ENCODE measurements at places on chromosomes 4 and X.

DNA sequence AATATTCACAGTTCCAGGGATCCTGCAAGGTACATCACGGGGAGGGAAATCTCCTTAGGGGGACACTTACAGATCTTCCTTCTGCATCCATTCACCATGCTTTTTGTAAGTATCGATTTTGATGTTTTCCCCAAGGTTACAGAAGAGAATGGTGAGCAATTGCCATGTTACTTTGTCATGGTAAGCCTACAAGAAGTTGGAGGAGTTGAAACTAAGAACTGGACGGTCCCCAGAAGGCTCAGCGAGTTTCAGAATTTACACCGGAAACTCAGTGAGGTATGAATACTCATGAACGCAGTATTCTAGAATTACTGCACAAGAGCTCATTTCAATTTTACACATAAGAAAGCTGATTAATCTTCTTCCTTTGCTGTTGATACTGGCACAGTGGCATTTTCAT, 53.9 kb downstream of the LRP2BP start:
- DNase-seq, result no peak

- DNase-seq, result no peak
Observed at GRCh38 chrX:10146346-10146745, 10.4 kb upstream of the CLCN4 start.

- no peak for DNase-seq
Observed at GRCh38 chr4:165207016-165207430, 338 bp upstream of the KLHL2 start.

DNA sequence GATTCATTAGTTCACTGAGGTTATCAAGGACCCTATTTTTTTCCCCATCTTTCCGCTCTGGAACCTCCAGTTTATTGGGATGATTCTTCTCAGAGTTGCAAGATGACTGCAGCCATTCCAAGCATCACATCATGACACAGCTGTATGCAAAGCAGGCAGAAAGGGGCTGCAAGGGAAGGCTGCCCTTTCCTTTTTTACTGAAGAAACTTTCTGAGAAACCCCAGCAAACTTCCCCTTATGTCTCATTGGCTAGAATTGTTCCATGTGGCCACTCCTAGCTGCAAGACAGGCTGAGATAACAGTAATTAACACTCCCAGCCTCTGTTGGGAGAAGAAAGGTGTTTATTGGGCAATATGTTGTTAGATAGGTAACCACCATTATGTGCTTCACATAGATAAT, 102.6 kb downstream of the SATL1 start:
- no peak for DNase-seq

DNA sequence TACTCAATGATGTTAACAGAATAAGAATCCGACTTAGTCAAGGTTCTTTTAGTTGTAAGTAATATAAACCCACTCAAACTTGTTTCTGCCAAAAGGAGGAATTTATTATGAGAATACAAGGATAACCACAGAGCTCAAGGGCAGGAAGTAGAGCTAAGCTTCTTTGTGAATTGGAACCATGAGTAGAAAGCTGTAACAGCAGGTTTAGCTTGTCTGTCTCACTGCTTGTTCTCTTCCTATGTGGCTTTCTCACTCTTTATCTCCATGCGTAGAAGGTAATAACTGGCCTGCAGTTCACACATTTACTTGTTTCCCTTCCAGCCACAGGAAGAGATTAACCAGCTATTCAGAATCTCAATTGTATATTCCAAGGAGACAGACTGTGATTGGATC, 378.3 kb downstream of the PPP1R2C start:
- no peak for DNase-seq

GRCh38 chr4:124526331-124526730, 186.2 kb downstream of the ANKRD50 start:
- DNase-seq, result no peak

GRCh38 chr4:183758758-183759447, 99.8 kb downstream of the TRAPPC11 start:
- DNase-seq, result no peak

DNA sequence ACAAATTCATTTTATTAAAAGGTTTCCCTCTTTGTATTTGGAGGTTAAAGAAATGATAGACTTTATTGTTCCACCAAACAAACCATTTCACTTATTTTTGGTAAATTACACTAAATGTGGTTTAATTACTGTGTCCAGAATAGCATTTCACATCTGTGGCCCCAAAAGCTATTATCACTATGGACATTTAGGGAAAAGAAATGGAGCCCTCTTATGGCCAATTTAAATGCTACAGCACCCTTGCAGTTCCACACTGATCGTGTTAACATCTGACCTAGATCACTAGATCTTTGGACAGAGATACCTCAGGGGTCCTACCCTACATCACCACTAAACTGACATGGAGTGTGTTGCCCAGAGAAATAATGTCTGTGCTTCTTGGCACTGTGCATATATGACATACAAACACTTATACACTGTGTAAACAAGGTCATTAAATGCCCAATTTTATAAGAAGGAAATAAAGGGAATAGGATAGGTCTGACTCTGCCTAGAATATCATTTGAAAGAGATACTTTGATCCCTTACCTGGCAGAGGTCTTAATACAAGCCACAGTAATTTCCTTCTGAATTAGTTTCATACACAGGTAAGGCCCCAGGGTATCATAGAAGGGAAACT, 163.9 kb downstream of the KDR start:
- no peak for DNase-seq

DNA sequence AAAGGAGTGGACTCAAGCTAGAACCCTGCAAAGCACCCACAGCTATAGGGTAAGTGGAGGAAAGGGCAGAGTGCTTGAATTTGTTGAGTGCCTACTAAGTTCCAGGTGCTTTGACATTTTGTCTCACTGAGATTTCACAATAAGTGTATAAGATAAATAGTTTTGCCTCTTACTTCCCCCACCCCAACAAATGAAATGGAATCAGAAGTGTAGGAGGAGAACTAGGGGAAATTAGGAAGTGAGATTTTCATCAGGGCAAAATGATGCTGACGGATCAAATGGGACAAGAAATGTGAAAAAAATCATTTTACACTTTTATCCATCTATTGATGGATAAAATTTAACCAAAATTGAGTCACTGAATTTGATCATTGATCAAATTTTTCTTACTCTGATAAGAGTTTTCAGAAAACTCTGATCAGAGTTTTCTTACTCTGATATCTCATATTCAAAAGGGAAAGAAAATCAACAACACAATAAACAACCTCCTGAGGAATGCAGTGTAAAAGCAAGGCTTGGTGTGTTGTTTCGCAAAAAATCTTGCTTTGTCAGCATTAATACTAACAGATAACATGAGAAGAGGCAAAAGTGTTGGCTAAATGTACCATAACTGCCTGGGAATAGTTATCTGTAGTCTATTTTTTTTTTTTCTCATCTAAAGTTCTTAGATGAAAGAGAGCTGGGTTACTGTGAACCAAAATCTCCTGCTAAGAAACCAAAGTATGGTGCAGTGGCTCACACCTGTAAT, 24.9 kb downstream of the PLAC8 start:
- DNase-seq, result no peak

GRCh38 chr4:112897543-112897942, 151.9 kb upstream of the ANK2 start:
- no peak for DNase-seq

- no peak for DNase-seq
Observed at GRCh38 chrX:141180851-141181250, 3.9 kb upstream of the LDOC1 start.

DNA sequence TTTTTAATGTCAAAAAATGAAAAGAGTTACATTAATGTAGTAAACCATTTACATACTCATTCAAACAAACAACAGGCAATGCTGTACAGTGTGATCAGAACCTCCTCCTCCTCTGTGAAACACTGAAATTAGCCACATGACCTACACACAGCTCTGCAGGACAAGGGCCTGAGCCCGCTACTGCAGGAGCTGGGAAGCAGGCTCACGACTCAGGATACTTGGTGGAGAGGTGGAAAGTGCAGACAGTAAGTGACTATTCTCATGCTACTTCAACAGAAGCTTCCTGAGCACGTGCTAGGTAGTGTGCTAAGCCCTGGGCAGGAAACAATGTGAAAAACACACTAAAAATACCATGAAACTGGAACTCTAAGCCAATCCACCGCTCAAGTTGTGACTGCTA, 56.8 kb downstream of the TAPT1 start:
- DNase-seq, result no peak

DNA sequence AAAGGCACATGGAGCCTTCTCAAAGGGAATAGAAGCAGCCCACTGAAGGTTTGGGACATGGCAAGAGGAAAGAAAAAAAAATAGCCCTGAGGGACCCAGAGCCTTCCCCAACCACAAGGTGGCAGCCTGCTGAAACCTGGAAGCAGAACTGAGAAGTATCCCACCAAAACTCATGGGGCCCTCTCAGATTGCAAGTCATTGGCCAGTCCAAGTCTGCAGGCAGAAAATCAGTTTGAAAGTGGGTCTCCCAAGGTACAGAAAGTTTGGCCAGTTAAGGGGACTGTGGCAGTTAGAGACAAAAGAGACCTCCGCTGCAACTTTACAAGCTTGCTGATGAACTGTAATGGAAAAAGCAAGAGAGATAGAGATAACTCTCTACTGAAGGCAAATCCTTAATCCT, 155.8 kb downstream of the ANTXR2 start:
- DNase-seq, result no peak

- DNase-seq, result no peak
Observed at GRCh38 chrX:11129534-11130105, 18.5 kb downstream of the HCCS start.

DNA sequence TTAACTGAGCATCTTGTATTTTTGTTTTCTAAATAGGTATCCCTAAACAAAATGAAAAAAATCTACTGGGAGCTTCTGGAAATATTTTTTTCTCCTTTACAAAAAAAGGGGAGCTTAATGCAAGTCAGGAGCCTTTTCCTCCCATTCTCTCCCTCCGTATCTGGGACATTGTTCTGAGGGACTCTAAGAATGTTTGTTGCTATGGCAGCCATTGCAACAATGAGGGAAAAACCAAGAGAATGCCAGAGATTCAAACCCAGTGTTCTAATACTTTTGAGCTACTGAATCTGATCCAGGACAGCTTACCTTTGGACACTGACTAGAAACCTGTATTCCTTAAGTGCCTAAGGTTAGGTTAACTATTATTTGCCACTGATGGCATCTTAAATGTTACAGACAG, 485.7 kb upstream of the HS3ST1 start:
- DNase-seq, result no peak

DNA sequence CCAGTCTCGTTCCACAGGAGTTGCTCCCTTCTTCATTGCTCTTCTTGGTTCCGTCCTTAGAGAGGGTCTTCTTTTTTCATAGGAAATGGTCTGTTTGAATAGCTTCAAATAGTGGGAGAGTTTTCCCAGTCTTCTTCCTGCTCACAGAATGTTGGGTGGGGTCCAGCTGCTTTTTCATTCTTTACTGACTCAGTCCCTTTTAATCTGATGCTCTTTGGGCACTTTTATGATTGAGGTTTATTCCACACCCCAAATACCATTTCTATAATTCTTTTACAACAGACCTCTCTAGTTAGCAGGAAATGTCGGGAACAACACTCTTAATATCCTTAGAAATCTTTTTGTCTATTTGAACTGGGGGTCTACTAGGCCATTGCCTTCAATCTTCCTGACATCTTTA, 239.5 kb downstream of the PRDM5 start:
- DNase-seq, result no peak

- DNase-seq, result no peak
Observed at GRCh38 chr4:151658959-151659600, 101.7 kb downstream of the GATB start.

GRCh38 chrX:13250826-13251580, 68.8 kb downstream of the ATXN3L start:
- no peak for DNase-seq

- no peak for DNase-seq
Observed at GRCh38 chr4:8695237-8696219, 103.0 kb downstream of the CPZ start.

DNA sequence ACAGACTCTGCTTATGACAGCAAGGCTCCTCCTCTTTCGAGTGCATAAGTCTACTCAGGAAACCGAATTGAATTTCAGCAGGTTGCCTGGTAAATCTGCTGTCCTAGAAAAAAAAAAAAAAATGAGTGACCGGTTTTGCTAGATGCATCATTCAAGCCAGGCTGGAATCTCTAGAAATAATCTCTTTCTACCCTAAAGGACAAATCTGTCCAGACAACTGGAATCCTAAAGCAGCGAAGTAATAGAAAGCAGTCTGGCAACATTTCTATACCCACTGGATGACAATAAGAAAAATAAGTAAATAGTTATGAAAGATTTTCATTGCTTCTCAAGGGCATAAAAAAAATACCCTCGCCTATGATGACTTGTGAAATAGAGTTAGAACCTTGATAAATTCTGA, 703.5 kb downstream of the RPA4 start:
- no peak for DNase-seq

GRCh38 chr4:80033581-80033980, 39.4 kb downstream of the ANTXR2 start:
- DNase-seq, result no peak

- no peak for DNase-seq
Observed at GRCh38 chr4:41366911-41367517, 110.3 kb downstream of the UCHL1 start.

DNA sequence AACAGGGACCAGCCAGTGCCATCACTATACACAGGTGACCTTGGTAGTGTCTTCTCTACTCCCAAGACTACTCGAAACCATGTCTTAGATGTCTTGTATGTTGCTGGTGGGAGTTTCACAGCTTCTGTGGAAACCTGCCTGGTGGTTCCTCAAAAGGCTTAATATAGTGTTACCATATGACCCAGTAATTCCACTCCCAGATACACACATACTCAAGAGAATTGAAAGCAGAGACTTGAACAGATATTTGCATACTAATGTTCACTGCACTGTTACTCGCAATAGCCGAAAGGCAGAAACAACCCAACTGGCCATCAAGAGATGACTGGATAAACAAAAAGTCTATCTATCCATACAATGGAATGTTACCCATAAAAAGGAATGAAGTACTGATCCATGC, 3.1 kb downstream of the TFDP3 start:
- no peak for DNase-seq

DNA sequence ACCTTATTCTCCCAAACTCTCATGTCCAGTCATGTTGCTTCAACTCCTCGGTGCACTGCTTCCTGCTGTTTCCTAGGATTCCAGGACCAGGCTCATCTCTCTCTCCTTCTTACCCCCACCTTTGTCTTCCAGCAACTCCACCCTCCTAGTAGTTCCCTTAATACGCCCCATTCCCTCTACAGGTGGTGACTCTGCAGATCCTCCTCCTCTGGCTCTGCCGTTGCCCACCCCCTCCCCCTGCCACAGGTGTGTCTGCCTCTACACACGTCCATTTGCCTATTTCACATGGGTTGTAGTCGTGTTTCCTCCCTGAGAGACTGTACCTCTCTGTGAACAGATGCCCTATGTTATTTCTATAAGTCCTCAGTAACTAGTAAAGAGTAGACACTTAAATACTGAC, 32.4 kb downstream of the CDS1 start:
- DNase-seq, result no peak

DNA sequence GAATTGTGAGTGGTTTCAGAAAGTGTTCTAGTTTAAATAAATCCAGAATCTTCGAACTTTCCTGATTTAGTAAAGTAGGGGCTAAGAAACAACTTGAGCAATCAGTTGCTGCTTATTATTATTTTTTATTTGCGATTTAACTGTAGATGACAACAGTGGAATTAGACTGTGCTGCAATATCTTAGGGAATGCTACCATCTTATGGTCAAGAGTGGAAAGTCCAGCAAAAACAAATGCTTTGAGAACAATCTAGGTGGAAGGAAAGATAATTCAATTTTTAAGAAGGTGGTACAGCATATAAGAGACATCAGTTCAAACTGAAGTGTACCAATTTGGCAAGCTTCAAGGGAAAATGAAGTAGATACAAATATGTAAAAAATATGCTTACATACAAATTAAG, 73.3 kb downstream of the CYLC1 start:
- DNase-seq, result no peak

GRCh38 chr4:52142816-52143215, 91.7 kb downstream of the SPATA18 start:
- DNase-seq, result no peak
